Cerebellum (tissue), 4 donors: ENCODE measurements at places on chromosomes 7 and 10. TPM values are rescaled to one million over a fixed set of nuclear protein-coding genes. Genes with fewer than 3 reads are reported as not detected.

DNA sequence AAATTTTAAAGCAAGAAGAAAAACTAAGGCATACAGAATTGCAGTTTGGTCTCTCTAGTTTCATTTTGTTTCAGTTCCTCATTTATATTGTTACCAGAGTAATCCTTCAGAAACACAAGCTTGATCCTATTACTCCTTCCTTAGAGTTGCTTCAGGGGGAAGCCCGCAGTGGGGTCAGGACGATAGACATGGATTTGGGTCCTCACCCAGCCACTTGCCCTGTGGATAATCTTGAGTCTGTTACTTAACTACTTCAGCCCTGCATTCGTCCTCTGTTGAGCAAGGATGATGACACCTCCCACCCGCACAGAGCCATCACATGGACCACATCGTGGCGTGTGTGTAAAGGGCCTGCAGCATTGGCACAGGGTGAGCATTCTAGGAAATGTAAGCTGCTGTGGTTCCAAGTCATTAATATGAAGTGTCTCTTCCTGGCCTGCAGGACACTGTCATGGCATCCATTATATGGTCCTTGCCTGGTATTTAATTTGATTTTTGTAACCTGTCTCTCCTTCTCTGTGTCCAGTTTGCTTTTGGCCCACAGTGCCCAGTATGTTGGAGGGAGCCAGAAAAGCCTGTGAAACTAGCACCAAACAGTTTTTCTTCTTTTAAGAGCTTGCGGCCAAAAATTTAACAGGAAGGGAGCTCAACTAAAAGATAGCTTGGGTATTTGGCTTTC, 111.2 kb downstream of the EEPD1 start:
- DNase-seq = no peak

PLAC9 gene
- 6.3 TPM for total RNA-seq

FAM25G gene
- not detected for total RNA-seq

DNA sequence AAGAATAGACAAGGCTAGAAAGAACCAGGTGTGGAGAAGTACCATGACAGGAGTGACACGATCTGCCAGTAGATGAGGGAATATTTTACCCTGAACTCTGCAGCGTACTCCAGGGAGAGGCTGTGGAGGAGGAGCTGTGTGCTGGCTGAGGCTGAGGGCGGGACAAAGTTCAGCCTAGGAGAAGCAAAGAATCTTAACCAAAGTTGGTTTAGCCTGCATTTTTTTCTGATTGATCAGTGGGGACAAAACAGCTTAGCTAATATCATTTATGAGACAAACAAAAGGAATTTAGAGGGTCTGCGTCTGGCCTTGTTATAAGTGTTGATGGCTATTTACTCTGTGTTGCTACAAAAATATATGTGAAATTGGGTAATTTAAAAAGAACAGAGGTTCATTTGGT, 5.2 kb upstream of the NPSR1 start:
- no peak for DNase-seq

ZNF786 gene
- 16.0 TPM for total RNA-seq

- no peak for DNase-seq
Measured at GRCh38 chr10:47145290-47145934, 154.6 kb upstream of the GDF10 start.

- no peak for DNase-seq
Measured at GRCh38 chr7:36762394-36762793, 38.1 kb upstream of the AOAH start.

DNA sequence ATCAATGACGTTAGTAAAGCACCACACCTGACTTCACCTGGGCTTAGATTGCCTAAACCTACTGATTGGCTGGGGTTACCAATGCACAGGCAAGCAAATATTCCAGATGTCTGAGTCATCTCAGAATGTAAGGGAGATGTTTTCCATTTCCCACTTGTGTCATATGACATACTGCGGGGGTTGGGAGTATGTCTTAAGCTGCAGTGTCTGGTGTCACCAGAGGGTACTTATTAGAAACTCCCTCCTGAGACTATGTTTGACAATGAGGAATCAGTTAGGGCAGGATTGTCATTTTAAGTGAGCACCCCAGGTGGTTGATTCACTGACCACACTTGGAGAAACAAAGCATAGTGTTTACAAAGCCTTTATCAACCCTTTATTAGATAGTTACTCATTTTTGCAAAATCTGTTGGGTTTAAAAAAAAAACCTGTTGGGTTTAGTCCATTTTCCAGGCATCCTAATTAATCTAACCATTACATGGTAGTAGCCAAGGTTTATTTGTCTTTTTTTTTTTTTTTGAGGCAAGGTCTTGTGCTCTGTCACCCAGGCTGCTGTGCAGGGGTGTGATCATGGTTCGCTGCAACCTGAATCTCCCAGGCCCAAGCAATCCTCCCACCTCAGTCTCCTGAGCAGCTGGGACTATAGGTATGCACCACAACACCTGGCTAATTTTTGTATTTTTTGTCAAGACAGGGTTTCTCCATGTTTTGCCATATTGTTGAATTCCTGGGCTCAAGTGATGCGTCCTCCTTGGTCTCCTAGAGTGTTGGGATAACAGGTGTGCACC, 72.5 kb downstream of the CDK6 start:
- no peak for DNase-seq

OSBPL3 gene
- total RNA-seq = 17.0 TPM

DNA sequence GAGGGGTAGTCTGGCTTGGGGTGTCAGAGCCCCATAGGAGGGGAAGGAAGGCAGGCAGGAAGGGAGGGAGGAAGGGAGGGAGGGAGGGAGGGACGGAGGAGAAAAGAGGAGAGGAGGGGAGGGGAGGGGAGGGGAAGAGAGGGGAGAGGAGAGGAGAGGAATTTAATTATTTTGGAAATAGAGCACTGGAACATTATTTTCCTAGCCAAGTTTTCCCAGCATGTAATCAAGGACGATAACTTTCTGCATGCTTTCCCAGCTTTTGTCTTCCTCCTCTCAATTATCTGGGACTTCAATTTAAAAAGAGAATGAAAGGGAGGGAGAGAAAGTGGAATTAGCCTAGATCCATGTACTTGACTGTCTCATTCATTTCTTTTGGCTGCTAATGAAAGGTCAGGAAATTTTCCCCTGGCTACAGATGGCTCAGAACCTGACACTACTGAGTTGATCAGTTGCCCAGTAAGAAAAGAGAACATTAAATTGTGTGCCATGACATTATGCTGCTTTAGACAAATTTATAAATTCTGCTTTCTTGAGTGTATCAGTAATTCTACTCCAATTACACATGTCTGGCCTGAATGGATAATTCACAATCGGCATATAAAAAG, 148.8 kb downstream of the LRRC4 start:
- peak; percentile 68 for DNase-seq

DNA sequence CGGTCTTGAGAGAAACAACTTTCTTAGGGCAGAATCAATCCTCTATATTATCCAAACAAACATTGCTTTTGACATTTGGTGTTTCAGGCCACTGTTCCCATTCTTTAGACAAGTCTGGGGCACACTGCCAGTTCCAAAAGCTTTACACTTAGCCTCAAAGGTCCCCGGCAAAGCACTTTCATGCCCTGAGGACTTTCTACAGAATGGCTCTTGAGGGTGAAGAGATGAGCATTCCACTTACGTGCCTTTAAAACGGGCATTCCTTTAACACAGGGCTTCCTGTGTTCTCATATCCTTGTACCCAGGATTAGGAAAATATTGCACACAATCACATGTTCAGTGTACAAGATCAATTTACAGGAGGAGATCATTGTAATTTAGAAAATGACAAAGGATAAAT, 13.1 kb upstream of the TMEM213 start:
- DNase-seq = no peak

ATOH7 gene
- 1.5 TPM for total RNA-seq

DNA sequence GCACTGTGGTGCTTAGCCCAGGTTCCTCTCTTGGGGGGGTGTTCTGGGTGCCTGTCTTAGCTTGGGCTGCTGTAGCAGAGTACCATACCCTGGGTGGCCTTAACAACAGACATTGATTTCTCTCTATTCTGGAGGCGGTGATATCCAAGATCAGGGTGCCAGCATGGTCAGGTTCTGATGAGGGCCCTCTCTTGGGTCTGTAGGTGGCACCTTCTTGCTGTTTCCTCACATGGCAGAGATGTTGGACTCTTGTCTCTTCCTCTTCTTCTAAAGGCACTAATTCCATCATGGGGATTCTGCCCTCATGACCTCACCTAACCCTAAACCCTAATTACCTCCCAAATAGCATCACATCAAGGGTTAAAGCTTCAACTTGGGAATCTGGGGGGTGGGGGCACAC, 19.9 kb upstream of the CRHR2 start:
- DNase-seq = no peak

GDF2 gene
- not detected for total RNA-seq

ADCYAP1R1 gene
- total RNA-seq = 56.7 TPM

DNA sequence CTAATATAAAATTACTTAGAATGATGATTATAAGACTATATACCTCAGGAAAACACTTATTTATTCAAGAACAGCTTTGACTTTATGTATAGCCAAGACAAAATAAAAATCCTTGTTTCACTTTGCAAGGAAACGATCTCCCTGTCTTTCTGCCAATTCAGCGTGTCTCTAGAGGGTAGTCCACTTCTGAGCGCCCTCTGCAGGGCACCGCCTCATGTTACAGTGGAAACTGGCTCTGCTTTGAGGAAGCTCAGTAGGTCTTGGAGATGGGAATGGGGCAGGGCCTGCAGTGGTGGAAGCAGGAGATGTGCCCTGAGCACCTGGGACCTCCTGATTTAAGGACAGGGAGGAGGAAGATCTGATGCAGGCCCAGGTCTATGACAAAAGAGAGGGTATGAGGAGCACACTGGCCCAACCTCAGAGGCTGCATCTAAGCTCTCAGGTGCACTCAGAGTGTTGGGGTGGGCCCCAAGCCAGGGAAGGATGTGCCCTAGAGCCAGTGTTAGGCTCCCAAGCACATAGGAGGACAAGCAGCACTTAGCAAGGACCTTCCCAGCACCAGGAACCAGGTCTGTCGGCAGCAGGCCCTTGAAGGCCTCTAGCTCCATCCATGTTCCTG, 481.0 kb downstream of the TNS3 start:
- DNase-seq = no peak

DNA sequence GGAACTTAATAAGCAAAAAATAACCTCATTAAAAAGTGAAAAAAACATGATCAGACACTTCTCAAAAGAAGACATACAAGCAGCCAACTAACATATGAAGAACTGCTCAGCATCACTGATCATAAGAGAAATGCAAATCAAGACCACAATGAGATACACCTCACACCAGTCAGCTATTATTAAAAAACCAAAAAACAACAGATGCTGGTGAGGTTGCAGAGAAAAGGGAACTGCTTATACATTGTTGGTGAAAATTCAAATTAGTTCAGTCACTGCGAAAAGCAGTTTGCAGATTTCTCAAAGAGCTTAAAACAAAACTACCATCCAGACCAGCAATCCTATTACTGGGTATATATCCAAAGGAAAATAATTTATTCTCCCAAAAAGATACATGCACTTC, 513.3 kb downstream of the MDFIC start:
- no peak for DNase-seq

DNA sequence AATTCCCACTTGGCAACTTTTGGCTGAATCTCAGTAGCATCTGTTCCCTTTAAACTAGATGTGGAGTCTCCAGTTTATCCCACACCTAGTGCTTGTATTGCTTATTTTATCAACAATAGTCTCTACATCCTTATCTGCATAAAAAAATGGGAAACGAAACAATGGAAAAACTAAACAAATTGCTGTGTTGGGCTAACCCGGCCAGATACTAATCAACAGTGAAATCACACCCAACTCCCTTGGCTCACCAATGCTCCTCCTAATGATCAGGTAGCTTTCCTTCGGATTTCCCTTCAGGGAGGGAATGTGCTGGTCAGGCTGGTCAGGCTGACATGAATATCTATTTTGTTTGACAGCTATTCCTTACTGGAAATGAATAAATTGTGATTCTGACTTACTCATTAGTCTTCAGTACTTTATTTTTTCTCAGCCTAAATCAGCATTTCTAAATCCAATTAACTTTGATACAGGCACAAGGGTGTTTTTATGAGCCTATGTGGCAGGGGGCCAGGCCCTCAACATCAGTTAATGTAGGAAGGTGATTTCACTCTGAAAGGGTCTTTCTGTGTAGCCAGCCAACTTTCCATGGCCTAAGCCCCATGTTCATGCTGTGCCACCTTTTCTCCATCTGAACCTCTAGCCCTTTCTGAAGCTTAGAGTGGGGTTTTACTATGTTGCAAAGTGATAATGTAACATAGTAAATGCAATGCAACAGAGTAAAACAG, 170.5 kb upstream of the NPSR1 start:
- no peak for DNase-seq

GIMAP4 gene
- 6.4 TPM for total RNA-seq

DNA sequence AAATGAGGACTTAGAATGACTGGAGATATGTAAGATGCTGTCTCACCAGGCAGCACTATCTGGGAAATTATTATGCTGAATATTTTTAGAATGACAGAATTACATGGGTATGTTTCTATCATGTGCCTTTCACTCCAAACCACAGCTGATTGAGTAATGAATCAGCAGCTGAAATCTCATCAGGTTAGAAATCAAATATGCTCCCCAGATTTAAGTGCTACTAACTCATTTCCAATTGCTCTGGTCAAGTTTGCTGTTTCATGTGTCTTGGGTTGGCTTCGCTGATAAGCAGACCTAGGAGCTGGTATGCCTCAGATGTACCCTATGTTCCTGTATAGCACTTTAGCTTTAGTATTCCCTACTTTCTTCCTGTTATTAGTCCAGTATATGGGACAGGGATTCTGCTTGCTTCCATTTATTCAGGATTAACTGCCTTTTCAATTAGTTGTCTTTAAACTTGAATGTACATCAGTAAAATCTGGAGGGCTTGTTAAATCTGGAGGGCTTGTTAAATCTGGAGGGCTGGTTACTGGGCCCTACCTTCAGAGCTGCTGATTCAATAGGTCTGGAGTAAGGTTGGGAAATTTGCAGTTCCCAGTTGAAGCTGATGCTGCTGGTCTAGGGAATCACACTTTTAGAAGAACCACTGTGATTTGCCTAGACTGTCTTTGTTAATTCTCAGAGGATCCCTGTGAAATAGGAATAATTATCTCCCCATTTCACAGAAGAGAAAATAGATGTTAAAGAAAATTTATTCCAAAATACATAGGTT, 172.9 kb downstream of the DKK1 start:
- no peak for DNase-seq

GRCh38 chr7:20343941-20344340, 13.2 kb downstream of the ITGB8 start:
- no peak for DNase-seq

MARVELD1 gene
- 3.6 TPM for total RNA-seq

GRCh38 chr10:31209478-31209877, 109.5 kb upstream of the ZEB1 start:
- no peak for DNase-seq

- no peak for DNase-seq
Measured at GRCh38 chr7:149450821-149451220, 10.0 kb downstream of the ZNF777 start.

GRCh38 chr10:34985823-34986222, 104.3 kb downstream of the CUL2 start:
- DNase-seq = no peak

GRCh38 chr7:108010377-108010776, 7.4 kb upstream of the LAMB1 start:
- no peak for DNase-seq
